Effector memory CD8-positive, alpha-beta T cell (primary cell): ENCODE measurements at places on chromosomes 7 and 10.
A peak's percentile ranks its signal among the peaks of the same experiment; 100 is the strongest.

- H3K36me3 ChIP-seq = no peaks in the 10 kb centered on the region
- no peak overlapping the region for H3K4me3 ChIP-seq
- no peak overlapping the region for H3K27ac ChIP-seq
- no peaks in the 10 kb centered on the region for H3K4me1 ChIP-seq
- no peak for DNase-seq
- no peaks in the 10 kb centered on the region for H3K27me3 ChIP-seq
Observed at GRCh38 chr10:64010711-64011110, 489.5 kb downstream of the REEP3 start.

DNA sequence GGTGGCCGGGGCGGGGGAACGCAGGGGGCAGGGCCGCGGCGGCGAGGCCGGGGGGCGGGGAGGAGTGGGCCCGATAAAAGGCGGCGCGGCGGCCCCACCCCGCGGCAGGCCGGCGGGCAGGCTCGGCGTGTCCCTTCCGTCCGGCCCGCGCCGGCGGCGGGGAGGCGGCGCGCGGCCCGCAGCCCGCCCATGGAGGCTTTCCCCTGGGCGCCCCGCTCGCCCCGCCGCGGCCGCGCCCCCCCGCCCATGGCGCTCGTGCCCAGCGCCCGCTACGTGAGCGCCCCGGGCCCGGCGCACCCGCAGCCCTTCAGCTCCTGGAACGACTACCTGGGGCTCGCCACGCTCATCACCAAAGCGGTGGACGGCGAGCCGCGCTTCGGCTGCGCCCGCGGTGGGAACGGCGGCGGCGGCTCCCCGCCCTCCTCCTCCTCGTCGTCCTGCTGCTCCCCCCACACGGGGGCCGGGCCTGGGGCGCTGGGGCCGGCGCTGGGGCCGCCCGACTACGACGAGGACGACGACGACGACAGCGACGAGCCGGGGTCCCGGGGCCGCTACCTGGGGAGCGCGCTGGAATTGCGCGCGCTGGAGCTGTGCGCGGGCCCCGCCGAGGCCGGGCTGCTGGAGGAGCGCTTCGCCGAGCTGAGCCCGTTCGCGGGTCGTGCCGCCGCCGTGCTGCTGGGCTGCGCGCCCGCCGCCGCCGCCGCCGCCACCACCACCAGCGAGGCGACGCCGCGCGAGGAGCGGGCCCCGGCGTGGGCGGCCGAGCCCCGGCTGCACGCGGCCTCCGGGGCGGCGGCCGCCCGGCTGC lies at the start of gene NANOS1:
Gene NANOS1 (plus strand): TSS at position 102 of the 808 bp plus-strand sequence. CDS start 88 bp downstream, at position 190.
- H3K4me1 ChIP-seq = peaks cover 10% of the 10 kb centered on the region
- peak within 1 kb of the TSS; percentile 77 for H3K4me3 ChIP-seq
- peak; percentile 10 for DNase-seq
- no peak within 1 kb of the TSS for H3K27ac ChIP-seq
- H3K27me3 ChIP-seq = no peaks in the 10 kb centered on the region

DNA sequence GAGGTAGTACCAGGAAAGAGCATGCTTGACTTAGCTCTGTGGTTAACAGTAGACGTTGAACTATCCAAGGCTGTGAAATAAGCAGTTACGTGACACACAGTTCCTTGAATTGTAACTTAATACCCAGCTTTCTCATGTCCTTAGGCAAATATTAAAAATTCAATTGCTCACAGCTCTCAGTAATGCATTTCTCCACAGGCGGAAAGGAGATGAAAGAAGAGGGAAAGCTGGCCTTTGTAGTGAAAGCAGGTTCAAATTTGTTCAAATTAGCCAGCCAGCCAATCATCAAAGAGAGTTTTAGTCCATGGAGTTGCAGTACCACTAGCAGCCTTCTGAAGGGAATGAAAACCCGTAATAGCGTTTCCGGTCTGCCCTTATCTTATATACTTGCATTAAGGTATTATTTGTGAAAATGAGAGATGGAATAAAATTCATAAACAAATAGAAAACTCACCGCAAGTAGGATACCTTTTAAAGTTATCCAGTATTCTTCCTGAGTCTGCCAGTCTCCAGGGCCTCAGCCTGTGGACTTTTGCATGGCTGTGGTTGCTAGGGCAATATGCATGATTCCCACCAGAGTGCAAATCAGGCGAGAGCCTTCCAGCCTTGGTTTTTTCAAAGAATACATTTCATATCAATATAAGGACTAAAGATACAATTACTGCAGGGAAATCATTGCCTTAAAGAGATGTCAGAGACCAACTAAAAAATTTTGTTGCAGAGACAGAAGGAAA lies 795.5 kb downstream of the TNS3 start:
- no peaks in the 10 kb centered on the region for H3K4me1 ChIP-seq
- no peak for DNase-seq
- H3K27ac ChIP-seq = no peak overlapping the region
- no peak overlapping the region for H3K4me3 ChIP-seq
- no peaks in the 10 kb centered on the region for H3K36me3 ChIP-seq
- H3K27me3 ChIP-seq = no peaks in the 10 kb centered on the region

- DNase-seq = no peak
- no peak overlapping the region for H3K27ac ChIP-seq
- H3K4me3 ChIP-seq = no peak overlapping the region
- no peaks in the 10 kb centered on the region for H3K36me3 ChIP-seq
- H3K27me3 ChIP-seq = peaks cover 12% of the 10 kb centered on the region
Observed at GRCh38 chr7:22238354-22239311, 118.3 kb downstream of the RAPGEF5 start.

- H3K36me3 ChIP-seq = no peaks in the 10 kb centered on the region
- no peak overlapping the region for H3K27ac ChIP-seq
- no peak for DNase-seq
- no peaks in the 10 kb centered on the region for H3K4me1 ChIP-seq
- H3K27me3 ChIP-seq = peaks cover 32% of the 10 kb centered on the region
Observed at GRCh38 chr7:28587211-28587610, 174.9 kb downstream of the CREB5 start.

DNA sequence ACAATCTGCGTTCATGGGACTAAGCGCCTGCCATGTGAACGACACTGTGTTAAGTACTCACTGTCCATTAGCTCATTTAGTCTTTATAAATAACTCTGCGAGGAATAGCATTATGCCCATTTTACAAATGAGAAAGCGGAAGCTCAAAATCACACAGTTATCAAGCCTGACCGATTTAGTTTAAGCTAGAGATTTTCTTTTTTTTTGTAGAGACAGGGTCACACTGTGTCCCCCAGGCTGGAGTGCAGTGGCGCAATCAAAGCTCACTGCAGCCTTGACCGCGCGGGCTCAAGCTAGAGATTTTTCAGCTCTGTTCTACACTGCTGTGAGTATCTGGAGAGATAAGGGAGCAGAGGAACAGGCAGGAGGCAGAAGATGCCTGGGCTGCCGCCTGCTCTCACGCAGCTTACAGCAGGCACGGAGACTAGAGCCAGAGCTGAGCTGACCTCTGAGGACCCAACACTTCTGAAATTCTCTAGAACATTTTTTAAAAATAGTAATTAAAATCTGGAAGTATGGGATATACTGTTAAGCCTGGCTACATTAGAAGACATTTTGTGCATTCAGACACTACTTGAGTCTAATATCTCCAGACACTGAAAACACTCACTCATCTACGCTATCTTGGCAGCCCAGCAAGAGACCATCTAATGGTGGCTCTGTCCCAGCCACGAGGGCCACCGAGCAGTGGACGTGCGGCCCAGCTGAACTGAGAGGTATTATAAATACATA lies 38.7 kb downstream of the GNA12 start:
- no peak overlapping the region for H3K4me3 ChIP-seq
- H3K27ac ChIP-seq = no peak overlapping the region
- no peak for DNase-seq
- H3K4me1 ChIP-seq = peaks cover 21% of the 10 kb centered on the region

GRCh38 chr10:69348816-69349541 lies 67.7 kb downstream of the TACR2 start:
- H3K36me3 ChIP-seq = peaks cover 23% of the 10 kb centered on the region
- H3K27ac ChIP-seq = peak overlapping the region; percentile 78
- H3K4me3 ChIP-seq = peak overlapping the region; percentile 53
- H3K4me1 ChIP-seq = peaks cover 46% of the 10 kb centered on the region

DNA sequence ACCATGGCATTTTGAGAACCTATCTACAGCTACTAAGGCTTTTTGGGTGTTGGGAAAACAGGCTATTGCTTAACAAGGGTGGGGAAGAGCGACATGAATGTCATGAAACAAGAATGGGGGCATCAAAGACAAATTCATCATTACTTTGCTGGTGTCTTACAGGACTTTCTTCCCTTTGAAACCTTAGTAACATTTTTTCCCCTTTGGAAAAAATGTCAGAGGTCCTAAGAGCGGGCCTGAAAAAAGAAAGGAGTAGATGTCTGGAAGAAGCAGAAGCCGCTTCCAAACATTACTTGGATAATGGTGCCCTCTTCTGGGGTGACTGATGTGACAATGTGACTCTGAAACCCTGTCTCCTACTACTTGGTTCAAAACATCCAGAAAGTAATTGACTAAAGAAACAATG lies 3.8 kb upstream of the DDX50 start:
- H3K27me3 ChIP-seq = peaks cover 6% of the 10 kb centered on the region
- H3K4me3 ChIP-seq = no peak overlapping the region
- no peak overlapping the region for H3K27ac ChIP-seq
- H3K4me1 ChIP-seq = peaks cover 12% of the 10 kb centered on the region
- peaks cover 11% of the 10 kb centered on the region for H3K36me3 ChIP-seq

GRCh38 chr7:92944633-92945032 lies 108.3 kb upstream of the CDK6 start:
- H3K4me3 ChIP-seq = no peak overlapping the region
- H3K27me3 ChIP-seq = no peaks in the 10 kb centered on the region
- H3K27ac ChIP-seq = no peak overlapping the region
- no peaks in the 10 kb centered on the region for H3K36me3 ChIP-seq
- DNase-seq = no peak
- H3K4me1 ChIP-seq = no peaks in the 10 kb centered on the region

- H3K27me3 ChIP-seq = no peaks in the 10 kb centered on the region
- DNase-seq = no peak
- peaks cover 2% of the 10 kb centered on the region for H3K36me3 ChIP-seq
- no peak overlapping the region for H3K27ac ChIP-seq
- H3K4me3 ChIP-seq = no peak overlapping the region
Observed at GRCh38 chr10:17112566-17112965, 17.0 kb downstream of the CUBN start.
